NCI-H2081 (cell line): ENCODE measurements at places on chromosomes 7 and 10.

- no peak for DNase-seq
These were observed 732.8 kb downstream of the POM121L12 start for GRCh38 chr7:53768186-53768585.

- DNase-seq = peak; percentile 93
These were observed 32.1 kb downstream of the RBAK start for GRCh38 chr7:5077740-5078139.

GRCh38 chr10:101214446-101215396 lies 14.5 kb downstream of the LBX1 start:
- DNase-seq = peak; percentile 66

DNA sequence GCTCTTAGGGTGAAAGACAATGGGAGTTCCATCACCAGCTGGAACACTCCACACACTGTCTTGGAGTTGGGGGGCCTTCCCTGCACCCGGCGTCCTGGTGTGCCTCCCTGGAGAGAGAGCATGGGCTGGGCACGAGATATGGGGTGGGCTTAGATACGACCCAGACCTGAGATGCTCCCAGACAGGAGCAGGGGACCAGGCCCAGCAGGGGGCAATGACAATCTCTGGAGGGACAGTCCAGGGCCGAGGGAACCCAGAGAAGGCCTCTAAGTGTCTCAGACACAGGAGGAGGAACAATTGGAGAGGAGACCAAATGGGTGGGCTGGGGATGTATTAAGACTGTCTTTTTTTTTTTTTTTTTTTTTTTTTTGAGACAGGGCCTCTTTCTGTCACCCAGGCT lies 40.0 kb downstream of the MYL10 start:
- no peak for DNase-seq
